ENCODE measurements at places on chromosomes 3 and 15.

- no peak for DNase-seq
Observed at GRCh38 chr3:196072313-196072712, 9.6 kb downstream of the TFRC start.

DNA sequence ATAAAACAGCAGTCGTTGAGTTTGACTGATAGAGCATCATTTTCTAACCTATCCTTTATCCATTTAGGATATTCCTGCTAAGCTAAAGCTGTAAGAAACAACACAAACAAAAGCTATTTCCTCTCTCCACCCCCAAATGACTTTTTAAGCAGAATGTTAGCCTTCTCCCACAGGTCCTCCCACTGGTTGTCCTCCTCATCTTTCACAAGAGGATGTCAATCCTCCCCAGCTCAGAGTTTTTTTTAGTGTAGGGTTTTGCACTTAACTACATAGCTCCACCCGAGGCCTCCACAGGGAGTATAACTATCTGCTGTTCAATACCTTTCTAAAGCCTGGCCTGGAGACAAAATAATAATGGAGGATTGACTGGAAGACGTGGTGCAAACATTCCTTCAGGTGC, 7.8 kb downstream of the SETMAR start:
- peak; percentile 25 for DNase-seq

- DNase-seq: no peak
Observed at GRCh38 chr3:84893211-84893610, 65.6 kb upstream of the CADM2 start.

DNA sequence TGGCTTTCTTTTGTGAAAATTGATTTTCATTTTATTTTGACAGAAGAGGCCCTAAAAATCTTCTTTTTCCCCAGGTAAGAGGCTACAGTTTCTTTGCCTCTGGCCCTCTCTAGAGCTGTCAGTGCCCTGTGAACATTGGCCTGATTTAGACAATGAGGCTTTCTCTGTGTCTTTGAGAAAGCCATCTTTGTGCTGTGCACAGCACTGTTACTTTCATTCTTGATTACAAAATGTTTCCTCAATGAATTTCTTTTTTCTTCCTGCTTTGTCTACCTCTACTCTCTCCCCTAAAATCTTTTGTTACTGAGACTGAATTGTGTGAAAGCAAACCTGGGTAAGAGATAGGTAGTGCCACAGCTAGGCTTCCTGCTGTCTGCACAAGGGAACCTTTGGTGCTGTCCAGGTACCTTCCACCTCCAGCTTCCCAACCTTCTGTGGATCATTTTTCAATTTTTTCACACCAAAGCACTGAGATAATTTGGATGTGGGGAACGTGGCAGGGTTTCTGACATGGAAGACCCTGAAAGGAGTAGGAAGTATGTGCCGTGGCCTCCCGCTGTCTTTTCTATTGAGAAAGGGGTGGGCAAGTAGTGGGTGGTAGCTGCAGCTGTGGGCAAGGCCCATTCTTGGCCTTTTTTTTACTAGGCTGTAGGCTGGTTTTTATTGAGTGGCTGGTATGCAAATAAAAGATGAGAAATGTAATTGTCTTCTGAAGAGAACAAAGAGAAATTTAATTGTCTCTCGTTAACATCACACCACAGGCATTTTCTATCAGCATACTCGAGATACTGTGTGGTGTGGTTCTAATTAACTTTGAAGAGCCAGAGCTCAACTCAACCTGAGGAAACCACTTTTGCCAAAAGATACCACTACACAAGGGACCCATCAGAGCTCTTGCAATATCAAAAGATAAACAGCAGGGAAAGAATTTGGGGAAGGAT, 21.0 kb downstream of the RAB8B start:
- no peak for DNase-seq

DNA sequence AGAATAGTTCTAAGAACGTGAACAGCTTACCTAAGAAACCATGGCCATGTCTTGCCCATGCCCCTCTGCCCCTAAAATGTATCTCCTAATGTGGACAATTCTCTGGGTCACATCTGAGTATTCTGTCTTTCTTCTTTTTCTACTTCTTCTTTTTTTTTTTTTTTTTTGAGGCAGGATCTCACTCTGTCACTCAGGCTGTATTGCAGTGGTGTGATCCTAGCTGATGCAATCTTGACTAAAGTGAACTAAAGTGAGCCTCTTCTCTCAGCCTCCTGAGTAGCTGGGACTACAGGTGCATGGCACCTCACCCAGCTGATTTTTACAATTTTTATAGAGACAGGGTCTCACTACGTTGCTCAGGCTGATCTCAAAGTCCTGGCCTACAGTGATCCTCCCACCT, 204.8 kb upstream of the ZPLD1 start:
- DNase-seq: no peak

DNA sequence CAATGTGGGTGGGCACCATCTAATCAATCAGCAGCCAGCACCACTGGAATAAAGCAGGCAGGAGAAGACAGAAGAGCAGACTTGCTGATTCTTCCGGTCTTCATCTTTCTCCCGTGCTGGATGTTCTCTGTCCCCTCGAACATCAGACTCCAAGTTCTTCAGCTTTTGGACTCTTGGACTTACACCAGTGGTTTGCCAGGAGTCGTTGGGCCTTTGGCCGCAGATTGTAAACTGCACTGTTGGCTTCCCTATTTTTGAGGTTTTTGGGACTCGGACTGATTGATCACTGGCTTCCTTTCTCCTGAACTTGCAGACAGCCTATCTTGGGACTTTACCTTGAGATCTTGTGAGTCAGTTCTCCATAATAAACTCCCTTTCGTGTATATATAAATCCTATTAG, 292.8 kb downstream of the BCHE start:
- DNase-seq: no peak

DNA sequence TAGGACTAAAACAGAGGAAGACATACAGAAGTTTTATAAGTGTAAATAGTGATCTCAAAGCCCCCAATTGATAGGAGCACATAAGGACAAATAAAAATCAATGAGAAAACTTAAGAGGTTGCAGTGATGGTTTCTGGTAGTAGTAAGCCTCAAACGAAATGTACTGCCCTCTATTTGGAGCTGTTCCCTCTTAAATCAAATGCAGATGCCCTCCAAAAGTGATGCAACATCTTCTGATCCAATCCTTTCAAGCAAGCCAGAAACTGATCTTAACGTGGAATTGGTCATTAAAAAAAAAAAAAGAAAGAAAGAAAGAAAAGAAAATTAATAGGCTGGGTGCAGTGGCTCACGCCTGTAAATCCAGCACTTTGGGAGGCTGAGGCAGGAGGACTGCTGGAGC, 259.3 kb downstream of the ZBTB20 start:
- no peak for DNase-seq

- no peak for DNase-seq
Observed at GRCh38 chr3:101631098-101631796, 45.7 kb downstream of the ZBTB11 start.

DNA sequence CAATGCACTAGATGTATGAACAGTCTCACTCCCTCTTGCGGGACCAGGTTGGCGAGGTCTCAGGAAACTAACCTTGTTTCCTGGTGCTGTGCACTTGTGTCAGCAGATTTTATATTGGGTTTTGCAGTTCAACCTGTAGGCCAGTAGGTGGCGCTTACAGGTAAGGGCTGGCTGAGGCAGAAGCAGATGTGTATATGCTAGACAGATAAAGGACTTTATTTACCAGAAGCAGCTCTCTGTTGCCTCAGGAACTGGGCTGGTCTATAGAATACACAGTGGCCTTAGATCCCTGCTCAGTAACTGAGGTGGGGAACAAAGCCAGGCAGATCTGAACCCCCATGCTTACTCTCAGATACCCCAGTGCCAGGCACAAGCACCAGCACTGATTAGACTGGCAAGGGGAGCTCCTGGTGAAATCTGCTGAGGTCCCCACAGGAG, 296.8 kb downstream of the DOCK3 start:
- peak; percentile 4 for DNase-seq

DNA sequence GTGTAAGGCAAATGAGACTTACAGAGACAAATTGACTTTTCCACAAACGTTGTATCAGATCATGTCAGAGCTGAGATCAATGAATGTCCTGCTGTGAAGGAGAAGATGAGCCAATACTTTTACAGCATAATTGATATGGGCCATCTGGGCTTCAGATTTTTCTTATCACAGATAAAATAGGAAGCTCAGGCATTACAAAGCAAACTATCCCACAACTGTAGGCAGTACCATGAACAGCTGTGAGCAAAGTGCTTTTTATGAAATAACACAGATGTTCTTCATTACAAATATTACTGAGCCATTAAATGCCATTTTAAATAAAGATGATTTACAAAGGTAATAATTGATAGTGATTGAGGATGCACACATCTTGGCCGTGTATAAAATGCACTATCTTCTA, 852.3 kb downstream of the OTOL1 start:
- DNase-seq: no peak

GRCh38 chr15:33618350-33618749, 307.6 kb downstream of the RYR3 start:
- DNase-seq: no peak
